ENCODE measurements at places on chromosomes 6 and 20.

DNA sequence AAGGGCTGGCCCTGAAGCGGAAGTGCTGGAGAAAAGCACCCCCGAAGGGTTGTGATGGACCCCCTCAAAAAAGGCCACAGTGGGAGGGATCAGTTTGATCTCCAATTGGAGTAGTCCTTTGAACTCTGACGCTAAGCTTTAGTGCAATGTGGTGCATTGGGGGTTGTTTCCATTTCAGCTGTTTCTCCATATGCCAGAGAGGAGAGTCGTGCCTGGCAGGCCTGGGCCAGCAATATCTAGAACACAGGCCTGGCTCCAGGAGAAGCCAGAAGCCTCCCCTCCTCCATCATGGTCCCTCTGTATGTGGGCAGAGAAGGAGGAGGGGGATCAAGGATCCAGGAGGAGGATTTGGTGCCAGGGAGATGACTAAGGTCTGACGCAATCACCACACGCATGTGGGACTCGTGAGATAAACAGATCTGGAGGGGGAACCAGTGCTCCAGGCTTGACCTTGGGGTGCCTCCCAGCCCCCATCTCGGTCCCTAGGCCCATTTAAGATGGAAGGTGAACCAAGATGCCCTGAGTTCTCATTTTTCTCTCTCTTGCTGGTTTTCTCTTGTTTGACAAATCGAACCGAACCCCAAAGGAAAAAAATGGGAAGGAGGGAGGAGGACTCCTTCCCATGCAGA lies 517.4 kb upstream of the JARID2 start:
- DNase-seq, result no peak

DNA sequence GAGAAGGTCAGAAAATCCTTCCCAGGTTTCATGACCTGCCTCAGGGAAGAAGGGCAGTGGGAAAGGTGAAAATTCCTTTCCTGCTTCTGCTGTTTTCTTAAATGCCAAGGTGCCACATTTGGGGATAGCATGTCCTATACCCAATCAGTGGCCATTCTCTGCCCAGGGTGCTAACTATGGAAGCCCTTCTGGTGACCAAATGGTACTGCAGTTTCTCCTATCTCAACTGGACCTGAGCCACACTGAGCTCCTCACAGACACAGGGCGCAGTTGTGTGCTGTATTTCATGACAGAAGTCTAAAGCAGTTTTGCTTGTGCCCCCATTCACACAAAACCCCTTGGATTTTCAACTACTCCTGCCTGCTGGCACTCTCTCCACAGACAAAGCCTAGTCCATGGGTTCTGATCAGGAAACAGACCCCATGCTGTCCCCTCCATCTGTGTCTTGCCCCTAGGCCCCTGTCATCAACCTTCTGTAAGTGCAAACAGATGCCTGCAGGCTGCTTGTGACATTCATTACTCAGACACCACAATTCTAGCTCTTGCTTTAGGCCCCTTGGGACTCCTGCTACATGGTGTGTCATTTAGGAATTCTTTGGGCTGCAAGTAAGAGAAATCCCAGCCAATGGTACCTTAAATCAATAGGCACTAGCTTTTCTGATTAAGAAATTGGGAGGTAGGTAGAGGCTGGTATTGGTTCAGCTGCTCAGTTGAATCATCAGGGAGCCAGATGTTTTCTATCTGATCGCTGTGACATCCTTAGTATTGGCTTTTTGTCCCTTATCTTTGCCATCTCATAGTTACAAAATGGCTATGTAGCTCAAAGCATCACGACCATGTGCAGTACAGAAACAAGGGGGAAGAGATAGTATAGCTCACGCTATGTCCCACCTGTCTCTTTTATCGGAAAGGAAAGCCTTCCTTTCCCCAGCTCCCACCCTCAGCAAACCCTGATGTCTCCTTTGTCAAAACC lies 147.8 kb downstream of the CD83 start:
- no peak for DNase-seq

DNA sequence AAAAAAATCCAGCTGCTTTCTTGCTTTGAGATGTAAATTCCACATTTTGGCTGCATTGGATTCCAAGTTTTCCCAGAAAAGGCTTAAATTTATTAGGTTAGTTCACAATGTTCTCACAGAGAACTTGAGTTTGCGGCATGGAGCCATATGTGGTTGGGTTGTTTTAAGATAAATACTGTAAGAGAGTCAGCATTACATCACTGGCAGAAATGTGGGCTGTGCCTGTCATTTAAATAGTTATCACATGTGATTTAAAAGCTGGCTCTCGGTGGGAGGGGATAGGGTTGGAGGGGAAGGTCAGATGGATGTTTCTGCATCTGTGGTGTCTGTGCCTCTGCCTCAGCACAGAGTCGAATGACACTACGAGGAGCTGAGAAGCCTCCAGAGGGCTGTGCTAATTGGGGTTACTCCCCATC lies 73.8 kb upstream of the SCP2D1 start:
- DNase-seq, result no peak

GRCh38 chr6:23713211-23713610 lies 412.8 kb upstream of the NRSN1 start:
- no peak for DNase-seq

- no peak for DNase-seq
These were observed 72.1 kb downstream of the TXLNB start for GRCh38 chr6:139219746-139220145.
